ENCODE measurements at places on chromosomes 6 and 20. TPM values are rescaled to one million over a fixed set of nuclear protein-coding genes. Genes with fewer than 3 reads are reported as not detected.

LAMA2 gene
- polyA plus RNA-seq, result 0.79 TPM

HCK gene
- polyA plus RNA-seq, result not detected

LCA5 gene
- polyA plus RNA-seq, result 0.34 TPM

LHFPL5 gene
- polyA plus RNA-seq, result not detected

LGSN gene
- polyA plus RNA-seq, result not detected

NANP gene
- 4.0 TPM for polyA plus RNA-seq

ANKRD6 gene
- 2.7 TPM for polyA plus RNA-seq

CFB gene
- 0.49 TPM for polyA plus RNA-seq

HLA-DRB5 gene
- polyA plus RNA-seq, result not detected

PPP1R16B gene
- polyA plus RNA-seq, result not detected

PTGIS gene
- polyA plus RNA-seq, result not detected

HIVEP1 gene
- 5.1 TPM for polyA plus RNA-seq

SYNGAP1 gene
- polyA plus RNA-seq, result 2.0 TPM

MAP3K5 gene
- 1.1 TPM for polyA plus RNA-seq

PAK5 gene
- polyA plus RNA-seq, result not detected

CCN5 gene
- not detected for polyA plus RNA-seq

SNX9 gene
- polyA plus RNA-seq, result 27.1 TPM

STX11 gene
- 0.21 TPM for polyA plus RNA-seq

FNDC1 gene
- polyA plus RNA-seq, result 0.01 TPM

OPRL1 gene
- 0.14 TPM for polyA plus RNA-seq
